ENCODE measurements at places on chromosomes 7 and 10.

DNA sequence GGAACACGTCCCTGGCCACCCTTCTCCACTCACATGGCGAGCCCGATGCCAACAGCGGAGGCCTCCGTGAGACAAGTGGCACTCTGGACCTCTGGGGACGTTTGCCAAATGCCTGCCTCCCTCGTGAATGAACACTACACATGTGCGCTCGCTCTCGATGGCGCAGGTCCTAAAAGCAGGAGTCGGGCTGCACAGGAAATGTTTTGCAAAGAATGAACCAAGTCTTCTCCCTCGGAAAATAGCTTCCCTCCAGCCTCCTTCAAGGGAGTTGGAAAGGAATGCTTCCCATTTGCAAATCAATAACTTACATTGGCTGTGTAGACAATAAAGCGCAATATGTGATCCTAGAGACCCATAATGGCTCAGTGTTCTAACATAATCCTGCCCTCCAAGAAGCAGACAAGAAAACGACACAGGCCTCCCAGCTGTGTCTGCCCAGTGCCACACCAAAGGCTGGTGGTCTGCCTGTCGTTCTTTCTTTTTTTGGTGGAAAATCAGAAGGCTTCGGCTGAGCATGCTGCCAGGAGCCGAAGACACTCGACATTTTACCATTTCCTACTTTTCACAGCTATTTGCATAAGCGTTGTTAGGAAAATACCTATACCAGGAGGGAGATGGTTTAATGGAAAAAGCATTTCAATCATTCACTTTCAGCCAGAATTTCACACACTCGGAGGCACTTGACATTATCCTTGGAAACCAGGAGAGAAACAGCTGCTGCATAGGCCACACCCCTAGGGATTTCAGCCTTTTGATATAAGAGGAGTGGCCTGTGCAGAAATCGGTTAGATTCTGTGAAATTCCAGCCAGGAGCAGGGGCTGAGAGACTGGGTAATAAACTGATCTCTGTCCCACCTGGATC, 38.4 kb downstream of the ATXN7L1 start:
- no peak for DNase-seq

DNA sequence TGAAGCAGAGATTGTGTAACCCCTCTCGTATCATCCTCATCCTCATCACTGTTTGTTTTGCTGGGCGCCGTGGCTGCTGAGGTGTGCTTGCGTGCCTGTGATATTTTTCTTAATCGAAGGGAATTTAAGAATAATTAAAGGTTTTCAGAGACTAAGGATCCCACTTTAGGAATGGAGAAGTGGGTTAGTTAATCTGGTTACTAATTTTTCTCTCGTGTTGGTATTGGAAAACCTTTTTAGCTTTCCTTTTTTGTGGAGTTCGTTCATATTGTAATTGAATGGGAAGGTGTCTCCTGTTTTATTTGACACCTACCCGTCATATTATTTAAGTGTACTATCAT, 1.3 kb downstream of the UBN2 start:
- DNase-seq = no peak

- DNase-seq = no peak
These were observed 49.1 kb downstream of the FEZF1 start for GRCh38 chr7:122255454-122255853.

- no peak for DNase-seq
These were observed 96.5 kb downstream of the OTUD1 start for GRCh38 chr10:23535381-23535780.

GRCh38 chr10:87816163-87816897, 1.7 kb downstream of the ATAD1 start:
- DNase-seq = no peak

- DNase-seq = no peak
These were observed 3.4 kb downstream of the KLF6 start for GRCh38 chr10:3781468-3782145.

- DNase-seq = no peak
These were observed 657.7 kb upstream of the MBL2 start for GRCh38 chr10:53430127-53430891.

GRCh38 chr7:43868681-43869005, 674 bp downstream of the MRPS24 start:
- no peak for DNase-seq

GRCh38 chr10:133044401-133044811, 43.3 kb upstream of the ADGRA1 start:
- no peak for DNase-seq

GRCh38 chr10:30063099-30063498, 3.7 kb upstream of the JCAD start:
- DNase-seq = no peak

GRCh38 chr10:21534604-21535493, 817 bp downstream of the MLLT10 start:
- DNase-seq = no peak

GRCh38 chr7:2393706-2394105, 9.7 kb upstream of the CHST12 start:
- no peak for DNase-seq

DNA sequence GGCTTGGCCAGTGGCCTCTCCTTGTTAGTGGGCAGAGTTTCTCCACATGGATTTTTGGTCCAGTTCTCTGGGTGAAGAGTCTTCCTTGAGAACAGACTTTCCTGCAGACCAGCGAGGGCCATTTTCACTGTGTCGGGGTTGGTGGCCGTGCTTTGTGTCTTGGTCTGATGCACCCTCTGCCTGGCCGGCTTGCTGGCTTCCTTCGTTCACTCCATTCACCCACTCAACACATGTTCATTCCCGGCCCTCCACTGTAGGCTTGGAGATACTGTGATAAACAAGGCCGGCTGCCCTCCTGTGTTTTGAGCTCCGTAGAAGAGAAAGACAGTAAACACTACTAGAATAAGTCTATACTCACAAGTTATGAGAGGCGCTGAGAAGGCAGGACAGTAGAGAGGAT, 76.8 kb upstream of the BTBD16 start:
- DNase-seq = no peak

DNA sequence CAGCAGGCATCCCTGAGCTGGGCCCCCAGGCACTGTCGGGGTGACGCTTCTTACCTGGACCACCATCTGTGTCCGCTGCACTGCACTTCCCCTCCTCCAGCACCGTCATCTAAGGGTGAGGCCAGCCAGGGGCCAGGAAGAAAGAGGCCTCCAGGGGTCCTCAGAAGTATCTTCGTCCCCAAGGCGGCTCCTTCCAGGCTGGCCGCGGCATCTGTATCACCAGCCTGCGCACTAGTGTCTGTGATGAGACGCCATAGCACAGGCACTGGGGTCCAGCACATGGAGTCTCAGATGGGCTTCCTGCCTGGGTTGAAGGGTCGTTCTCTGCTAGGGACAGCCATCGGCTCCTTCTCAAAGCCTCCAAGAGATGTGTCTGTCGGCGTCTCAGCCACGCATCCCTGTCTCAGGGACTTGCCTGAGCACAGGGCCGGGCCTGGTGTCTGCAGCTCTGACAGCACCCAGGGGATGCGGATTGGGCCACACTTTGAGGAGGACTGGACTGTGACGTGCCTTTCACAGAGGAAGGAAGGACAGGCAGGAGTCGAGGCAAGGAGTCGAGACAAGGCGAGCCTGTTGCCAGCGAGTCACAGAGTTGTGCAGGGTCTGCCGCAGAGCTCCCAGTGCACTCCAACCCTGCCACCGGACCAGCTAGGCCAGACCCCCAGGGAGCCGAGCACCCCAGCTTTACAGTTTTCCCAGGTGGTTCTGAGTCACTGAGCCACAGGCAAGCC, 101.5 kb upstream of the DIP2C start:
- DNase-seq = no peak

DNA sequence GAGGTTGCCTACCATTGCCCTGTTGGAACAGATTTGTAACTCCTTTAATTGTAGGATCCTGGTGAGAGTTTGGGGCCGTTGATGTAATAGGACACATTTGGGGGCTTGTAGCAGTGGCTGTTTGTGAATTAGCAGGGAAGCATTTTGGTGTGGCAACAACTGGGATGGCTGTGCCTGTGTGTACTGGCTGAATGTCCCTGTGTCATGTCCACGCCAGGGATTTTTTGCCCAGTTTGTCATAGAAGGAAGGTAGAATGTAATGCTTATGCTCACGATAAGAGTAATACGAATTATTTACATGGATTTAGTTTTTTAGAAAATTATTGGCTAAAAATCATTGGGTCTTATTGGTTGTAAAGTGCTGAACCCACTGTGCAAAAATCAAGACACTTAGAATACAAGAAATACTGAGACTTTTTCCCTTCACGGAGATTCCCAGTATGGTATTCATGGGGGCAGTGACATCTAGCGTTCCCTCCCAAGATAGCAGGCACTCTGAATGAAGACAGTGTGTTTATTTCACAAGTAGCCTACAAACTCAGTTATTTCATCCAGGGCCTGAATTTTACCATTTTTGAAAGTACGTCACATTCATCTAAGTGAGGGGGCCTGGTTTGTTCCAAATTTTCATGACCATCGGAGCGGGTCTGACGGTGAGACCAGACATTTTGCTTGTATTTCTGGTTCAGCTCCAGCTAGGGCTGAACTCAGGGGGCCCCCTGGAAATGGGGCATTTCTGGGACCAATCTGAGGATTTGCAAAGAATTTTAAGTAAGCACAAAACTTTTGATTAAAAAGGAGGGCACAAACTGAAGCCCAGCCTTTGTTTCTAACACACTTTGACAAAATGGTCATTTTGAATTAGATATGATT, 74.7 kb downstream of the CACNB2 start:
- DNase-seq = peak; percentile 10

GRCh38 chr7:113371416-113372043, 253.2 kb upstream of the SMIM30 start:
- no peak for DNase-seq

DNA sequence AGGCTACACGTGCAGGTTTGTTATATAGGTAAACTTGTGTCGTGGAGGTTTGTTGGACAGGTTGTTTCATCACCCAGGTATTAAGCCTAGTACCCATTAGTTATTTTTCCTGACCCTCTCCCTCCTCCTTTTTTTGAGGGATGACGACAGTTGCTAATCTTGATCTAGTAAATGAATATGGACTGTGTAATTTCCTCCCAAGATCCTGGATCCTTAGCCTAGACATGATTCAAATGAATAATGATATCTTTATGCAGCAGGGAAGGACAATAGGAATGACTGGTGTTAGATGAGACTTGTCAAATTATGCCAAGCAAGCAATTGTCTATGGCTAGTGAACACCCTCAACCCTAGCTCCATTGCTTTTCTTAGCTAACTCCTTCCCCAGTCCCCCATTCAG, 156.2 kb downstream of the PLPP4 start:
- no peak for DNase-seq

DNA sequence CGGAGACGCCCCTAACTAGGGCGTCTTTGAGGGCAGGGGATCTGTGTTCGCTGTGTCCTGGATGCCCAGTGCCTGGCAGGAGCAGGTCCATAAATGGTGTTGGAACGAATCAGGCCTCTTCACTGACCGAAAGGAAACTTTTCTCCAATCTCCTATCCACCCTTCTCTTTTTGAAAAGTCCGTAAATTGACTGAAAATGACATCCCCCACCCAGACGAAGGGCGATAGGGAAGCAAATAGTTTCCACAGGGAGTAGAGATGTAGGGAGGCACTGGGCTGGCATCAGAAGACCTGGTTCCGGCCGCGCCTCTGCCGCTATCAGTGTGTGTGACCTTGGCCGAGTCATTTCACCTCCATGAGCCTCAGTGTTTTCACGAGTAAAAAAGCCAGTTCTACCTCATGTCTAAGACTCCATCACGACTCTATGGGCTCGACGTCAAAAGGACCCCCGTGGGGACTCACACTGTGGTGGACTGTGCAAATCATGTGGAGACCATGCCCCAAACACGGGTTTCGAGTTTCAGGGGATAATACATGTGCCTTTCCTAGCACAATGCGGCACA, 497 bp upstream of the RAB11FIP2 start:
- DNase-seq = peak; percentile 16

GRCh38 chr10:99497343-99498025, 35.3 kb upstream of the NKX2-3 start:
- DNase-seq = no peak

- no peak for DNase-seq
These were observed 118.1 kb downstream of the PRKCQ start for GRCh38 chr10:6461961-6462360.

DNA sequence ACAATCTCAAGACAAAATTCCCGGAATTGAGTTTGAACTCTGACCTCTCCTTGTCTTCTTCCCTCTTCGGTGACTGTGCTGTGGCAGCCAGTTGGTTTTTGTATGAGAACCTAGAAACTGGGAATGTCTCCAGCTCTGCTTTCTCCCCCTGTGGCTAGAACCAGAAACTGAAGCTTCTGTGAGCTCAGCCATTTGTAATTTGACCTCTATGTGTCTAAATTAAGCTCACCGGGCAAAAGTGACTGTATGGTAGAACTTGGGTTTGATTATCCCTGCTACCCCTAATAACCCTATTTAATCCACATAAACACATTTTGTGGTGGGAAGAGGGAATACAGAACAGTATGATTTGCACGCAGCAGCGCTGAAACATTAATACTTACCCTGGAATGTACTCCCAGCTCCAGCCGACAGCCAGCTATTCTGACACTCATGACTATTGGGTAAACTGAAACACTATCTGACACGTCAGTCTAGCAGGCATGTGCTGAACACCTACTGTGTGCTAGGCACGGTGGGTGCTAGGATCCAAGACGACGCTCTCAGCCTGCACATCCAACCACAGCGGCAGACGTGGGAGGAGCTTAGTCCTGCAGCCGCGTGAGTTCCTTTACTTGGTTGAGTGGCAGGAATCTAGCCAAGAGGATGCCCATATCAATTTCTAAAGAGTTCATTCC, 324.8 kb downstream of the SFMBT2 start:
- DNase-seq = peak; percentile 5

GRCh38 chr7:132181946-132182685, 394.2 kb downstream of the PLXNA4 start:
- DNase-seq = no peak

- DNase-seq = peak; percentile 97
These were observed 3.3 kb downstream of the LFNG start for GRCh38 chr7:2522780-2523433.

GRCh38 chr10:124409696-124410095, 9.0 kb downstream of the OAT start:
- DNase-seq = no peak

GRCh38 chr7:121204537-121204936, 124.3 kb upstream of the WNT16 start:
- no peak for DNase-seq

- peak; percentile 23 for DNase-seq
These were observed 918 bp downstream of the NET1 start for GRCh38 chr10:5413012-5413938.

DNA sequence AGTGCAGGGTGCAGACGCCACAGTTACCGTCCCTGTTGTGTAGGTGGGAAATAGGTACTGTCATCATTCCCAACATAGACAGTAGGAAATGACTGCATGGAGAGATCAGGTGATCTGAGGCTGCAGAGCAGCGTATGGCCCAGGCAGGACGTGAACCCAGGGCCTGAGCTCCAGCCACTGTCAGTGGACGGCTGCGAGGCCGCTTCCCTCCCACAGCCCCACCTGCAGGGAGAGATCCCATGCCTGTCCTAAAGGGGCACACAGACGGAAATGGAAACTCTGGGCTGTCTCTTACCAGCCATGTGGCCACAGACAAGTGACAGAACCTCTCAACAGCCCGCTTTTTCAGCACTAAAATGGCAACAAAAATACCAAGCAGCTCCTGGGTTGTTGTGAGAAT, 44.5 kb upstream of the MNX1 start:
- DNase-seq = no peak

- DNase-seq = no peak
These were observed 43.2 kb downstream of the DPYSL4 start for GRCh38 chr10:132229834-132230556.

- DNase-seq = peak; percentile 69
These were observed 17.1 kb downstream of the PDLIM1 start for GRCh38 chr10:95273393-95274312.

GRCh38 chr7:38070718-38071117, 107.3 kb upstream of the STARD3NL start:
- peak; percentile 24 for DNase-seq

GRCh38 chr7:44280636-44280992, 44.8 kb downstream of the CAMK2B start:
- DNase-seq = no peak

- no peak for DNase-seq
These were observed 48.7 kb downstream of the PODXL start for GRCh38 chr7:131507592-131508331.
